ENCODE measurements at places on chromosomes 2 and 18. TPM values are rescaled to one million over a fixed set of nuclear protein-coding genes. Genes with fewer than 3 reads are reported as not detected.

DNA sequence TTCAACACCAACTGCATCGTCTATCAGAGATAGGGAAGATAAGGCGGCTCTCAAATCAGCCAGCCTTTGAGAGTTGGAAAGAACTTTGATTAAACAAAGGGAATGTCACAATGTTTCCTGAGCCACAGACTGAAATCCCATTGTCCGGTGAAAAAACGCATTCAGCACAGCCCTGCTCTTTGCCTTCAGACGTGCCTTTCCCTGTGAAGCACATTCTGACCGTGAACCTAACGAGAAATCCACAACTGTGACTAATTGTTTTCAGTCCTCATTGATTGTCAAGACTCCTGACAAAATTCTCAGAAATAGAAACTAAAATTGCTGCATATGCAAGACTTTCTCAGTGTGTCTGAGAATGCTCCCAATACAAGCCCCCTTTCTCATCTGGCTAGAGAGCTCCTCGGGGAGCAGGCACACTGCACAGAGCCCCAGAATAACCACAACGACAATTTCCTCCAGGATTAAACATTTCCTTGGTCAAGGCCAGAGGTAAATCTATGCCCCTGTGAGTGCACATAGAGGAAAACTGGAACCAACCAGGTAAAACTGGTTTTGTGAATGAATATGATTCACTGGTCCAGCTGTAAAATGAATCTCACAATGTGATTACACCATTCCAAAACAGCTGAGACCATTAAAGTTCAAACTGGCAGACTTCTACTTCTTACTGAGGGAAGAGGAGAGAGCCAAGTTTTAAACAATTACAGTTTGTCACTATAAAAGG is 561.9 kb upstream of the ID2 start:
- DNase-seq, result no peak

- DNase-seq, result no peak
Measured at GRCh38 chr2:34985474-34985873, 1370.1 kb upstream of the CRIM1 start.

DNA sequence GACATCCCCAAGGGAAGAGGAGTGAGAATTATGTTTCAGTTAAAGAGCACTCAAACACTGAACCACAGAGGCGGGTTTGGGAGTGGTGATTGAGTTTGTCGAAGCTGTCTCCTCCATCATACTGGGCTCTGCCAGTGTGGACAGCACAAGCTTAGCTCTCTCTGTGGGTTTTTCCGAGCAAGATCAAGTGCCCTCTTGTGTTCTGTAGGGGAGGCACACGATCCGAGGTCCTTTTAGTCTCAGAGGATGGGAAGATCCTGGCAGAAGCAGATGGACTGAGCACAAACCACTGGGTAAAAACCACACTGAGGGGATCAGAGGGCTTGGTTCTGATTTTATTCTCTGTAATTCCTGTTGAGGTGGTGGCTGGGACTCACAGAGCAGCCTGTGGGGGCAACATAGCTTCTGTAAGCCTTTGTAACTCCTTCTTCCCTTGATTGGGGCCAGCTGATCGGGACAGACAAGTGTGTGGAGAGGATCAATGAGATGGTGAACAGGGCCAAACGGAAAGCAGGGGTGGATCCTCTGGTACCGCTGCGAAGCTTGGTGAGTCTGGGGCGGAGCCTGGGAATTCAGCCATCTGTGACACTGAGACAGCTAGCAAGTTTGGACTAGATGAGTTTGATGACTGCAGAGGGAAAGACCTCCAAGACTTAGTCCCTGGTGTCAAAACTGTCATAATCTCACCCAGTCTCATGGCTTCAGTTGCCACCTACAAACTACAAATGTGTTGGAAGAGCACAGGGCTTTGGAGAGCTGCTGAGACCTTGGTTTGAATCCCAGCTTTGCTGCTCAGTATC is 2.0 kb downstream of the NAGK start:
- DNase-seq, result no peak

Gene SGO2
- total RNA-seq, result 2.9 TPM

Gene NUP35
- 42.0 TPM for total RNA-seq

All from frontal cortex (tissue), 4 donors.